ENCODE measurements at places on chromosomes 4 and X.

DNA sequence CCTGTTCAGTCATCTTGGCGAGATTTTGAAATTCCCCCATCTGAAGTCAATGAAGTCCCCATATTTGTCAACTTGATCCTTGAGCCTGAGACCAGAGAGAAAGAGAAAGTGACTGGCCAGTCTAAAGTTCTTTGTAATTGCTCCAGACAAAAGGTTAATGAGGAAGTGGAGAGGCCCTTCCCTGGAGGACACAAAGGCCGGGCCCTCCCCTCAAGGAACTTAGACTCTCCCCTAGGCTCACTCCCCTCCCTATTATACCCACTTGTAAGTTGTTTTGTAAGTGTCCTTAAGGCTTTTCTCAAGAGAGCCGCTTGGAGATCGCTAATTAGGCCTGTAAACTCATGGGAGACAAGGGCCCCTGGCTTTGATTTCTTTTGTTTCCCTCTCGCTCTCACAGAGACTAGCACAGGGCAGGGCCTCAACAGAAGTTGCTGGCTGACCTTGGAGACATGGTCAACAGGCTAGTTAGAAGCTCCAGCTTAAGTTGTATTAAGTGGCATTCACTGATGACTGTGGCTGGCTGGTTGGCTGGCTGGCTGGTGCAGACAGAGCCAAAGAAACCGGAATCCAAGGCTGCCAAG, 20.3 kb upstream of the GPC4 start:
- no peak for DNase-seq

GRCh38 chrX:124863303-124863702, 456.4 kb upstream of the TEX13C start:
- DNase-seq = no peak

DNA sequence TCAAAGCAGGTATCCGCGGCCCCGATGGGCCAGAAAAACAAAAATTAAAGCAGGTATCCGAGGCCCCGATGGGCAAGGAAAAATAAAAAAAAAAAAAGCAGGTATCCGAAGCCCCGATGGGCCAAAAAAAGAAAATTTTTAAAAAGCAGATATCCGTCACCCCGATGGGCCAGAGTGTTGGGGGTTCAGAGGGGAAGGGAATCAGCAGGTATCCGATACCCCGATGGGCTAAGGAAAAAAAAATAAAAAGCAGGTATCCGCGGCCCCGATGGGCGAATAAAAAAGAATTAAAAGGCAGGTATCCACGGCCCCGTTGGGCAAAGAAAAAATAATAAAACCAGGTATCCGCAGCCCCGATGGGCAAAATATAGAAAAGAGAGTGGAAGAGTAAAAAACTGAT, 289.0 kb downstream of the CHIC1 start:
- DNase-seq = no peak

DNA sequence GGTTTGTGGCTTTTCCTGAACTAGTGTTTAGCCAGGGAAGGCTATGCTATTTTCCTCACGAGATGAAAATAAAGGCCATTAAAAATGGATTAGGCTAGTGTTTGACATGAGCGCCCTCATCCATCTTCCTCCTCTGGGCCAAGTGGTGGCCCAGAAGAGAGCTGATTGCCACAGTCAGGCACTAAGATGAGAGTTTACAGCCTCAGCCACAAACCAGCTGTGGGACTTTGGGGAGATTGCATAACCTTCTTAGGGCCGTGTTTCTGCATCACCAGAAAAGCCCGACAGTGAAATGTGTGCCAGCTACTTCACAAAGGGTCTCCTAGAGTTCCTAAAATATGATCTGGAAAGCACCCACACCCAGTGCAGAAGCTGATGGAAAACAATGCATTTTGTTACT, 42.3 kb upstream of the LNX1 start:
- no peak for DNase-seq

DNA sequence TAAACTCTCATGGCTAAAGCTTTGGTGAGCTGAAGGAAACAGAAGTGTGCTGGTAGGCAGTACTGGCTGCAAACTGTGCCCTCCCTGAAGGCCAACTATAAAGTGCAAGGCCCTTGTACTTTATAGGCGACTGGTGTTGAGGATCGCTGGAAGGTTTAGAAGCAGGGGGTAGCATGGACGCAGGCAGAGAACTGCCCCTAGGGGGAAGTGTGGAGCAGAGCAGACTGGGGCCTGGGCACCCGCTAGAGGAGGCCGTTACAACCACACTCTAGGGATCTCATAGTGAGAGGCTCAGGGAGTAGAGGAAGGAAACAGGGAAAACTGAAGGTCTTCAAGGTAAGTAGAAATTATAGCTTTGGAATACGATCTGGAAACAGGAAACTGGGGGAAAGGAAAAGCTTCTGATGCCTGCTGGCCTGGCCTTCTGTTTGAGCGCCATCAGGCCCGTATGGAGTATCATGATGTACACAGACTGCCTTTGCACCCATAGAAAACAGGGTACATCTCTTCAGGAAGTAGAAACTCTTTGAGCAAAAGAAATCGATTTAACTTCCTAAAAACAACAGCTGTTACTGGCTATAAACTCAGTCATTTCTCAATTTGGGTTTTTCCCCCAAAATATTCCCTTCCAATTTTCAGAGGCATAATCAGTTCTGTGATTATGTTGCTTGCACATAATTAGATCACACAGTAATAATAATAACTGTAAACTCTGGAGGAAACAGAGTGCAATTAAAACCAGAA, 23.9 kb upstream of the TMSB4X start:
- no peak for DNase-seq

DNA sequence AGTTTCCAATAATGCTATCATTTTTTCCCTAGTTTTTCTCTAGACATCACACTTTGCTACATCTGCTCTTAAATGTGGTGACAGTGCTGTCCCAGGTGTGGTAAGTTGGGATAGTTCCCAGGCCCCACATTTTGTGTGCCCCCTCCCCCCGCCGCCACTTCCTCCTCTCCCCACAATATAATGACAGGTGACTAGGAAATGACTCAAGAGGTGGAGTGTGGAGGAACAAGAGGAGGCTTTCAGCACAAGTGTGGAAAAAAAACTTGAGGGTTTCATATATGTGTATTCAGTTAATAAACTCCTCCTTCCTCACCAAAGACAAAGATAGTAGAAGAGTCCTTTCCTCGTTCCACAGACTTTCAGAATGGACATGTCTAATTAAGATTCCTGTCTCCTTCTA, 18.3 kb upstream of the IL21 start:
- DNase-seq = no peak

DNA sequence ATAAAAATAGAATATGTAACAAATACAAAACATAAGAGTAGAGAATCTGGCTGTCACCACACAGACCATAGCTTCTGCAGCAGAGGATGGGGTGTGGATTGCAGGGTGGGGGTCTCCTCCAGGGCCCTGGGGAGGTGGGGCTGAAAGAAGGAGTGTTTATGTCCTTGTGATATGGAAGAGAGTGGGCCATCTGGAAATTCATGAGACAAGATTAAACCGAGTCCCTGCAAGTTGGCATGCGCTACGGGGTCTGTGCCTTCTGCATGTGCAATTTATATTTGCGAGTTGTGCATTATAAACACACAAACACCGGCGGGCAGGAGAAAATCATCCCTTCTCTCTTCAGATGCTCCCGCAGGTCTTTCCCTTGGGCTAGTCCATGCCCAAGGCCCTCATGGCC, 145.9 kb downstream of the EVC2 start:
- no peak for DNase-seq

DNA sequence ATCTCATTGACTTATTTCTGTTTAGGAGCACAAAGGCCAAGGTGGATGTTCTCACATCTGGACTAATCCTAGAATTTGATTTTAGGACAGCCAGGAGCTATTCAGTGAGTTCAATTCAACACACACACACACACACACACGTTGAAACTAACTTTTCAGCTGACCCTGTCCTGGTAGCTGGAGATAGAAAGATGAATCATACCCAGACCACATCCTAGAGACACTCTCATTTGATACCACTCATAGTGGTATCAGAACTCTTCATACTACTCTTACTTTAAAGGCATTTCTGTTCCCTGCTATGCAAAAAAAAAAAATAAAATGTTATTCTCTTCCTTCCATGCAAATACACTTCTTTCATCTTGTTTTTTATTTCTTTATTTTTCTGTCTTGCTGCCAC, 36.7 kb downstream of the KLF8 start:
- DNase-seq = no peak

GRCh38 chr4:54879576-54879975, 221.8 kb downstream of the KIT start:
- DNase-seq = no peak

DNA sequence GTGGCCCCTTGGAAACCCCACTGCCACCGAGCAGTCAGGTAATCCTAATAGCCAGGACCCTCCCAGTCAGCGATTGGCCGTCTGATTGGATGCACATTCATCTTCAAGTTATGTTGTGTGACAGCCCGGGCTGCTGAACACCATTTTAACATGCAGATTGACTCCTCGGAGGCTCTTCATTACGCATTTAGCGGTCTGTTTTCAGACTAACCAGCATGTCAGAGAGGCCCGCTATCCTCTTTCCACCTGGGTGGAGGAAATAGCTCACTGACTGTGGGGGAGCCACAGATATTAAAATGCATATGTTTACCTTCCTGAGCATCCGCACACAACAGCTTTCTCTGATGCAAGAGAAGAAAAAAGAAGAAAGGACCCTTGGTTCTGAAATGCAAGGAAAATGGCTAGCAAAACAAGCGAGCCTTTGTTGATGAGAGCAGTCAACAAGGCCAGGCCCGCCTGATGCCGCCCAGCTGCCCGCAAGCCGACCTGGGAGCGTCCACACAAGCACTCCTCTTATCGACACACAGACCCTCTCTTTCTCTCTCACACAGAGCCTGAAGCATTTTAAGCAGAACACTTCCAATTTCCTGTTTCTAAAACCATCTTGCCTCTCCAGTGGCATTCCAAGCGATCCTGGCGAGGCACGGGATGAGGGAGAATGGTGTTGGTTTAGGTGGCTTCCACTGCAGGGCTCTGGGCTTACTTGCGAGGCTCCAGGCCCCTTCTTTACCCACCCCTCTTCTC, 118.3 kb downstream of the MGST2 start:
- DNase-seq = peak; percentile 11

- DNase-seq = no peak
These were observed 57.9 kb upstream of the SPRY1 start for GRCh38 chr4:123338715-123339114.

- no peak for DNase-seq
These were observed 28.1 kb downstream of the CASP6 start for GRCh38 chr4:109675181-109675580.

- no peak for DNase-seq
These were observed 133.3 kb upstream of the PJA1 start for GRCh38 chrX:69298466-69299140.

DNA sequence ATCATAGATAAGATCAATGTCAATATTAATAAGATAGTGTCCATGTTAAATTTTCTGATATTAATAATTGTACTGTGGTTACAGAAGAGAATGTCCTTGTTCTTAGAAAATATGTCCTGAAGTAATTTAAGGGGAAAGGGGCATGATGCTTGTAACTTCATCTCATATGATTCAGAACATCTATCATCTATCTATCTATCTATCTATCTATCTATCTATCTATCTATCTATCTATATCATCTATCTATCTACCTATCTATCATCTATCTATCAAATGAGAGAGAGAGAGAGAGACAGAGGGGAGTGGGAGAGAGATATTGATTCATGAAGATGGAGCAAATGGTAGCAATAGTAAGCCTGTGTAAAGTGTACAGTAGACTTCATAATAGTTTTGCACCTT, 124.8 kb upstream of the FAT1 start:
- DNase-seq = no peak

DNA sequence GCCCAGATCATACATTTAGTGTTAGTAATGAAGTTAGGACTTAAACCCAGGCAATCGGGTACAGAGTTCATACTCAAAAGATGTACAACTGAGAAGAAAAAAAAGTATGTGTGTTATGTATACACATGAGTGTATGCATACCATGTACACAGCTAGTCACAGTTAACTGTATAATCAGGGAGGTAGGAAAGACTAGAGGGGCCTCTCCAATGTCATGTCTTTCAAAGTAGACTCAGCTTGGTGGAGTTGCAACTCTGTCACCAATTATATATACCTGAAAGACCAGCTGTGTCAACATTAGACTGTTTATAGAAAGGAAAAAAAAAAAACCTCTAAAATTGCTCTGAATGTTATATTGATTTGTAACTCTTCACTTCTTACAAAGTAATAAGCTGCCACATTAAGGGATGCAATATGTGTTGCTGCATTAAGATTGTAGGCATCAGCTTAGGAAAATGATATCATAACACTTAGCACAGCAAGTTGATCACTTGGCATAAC, 167.5 kb downstream of the DCTD start:
- no peak for DNase-seq

- DNase-seq = no peak
These were observed 290.3 kb upstream of the LDB2 start for GRCh38 chr4:17188547-17189400.

- DNase-seq = no peak
These were observed 50.5 kb upstream of the PUDP start for GRCh38 chrX:7198499-7198898.

DNA sequence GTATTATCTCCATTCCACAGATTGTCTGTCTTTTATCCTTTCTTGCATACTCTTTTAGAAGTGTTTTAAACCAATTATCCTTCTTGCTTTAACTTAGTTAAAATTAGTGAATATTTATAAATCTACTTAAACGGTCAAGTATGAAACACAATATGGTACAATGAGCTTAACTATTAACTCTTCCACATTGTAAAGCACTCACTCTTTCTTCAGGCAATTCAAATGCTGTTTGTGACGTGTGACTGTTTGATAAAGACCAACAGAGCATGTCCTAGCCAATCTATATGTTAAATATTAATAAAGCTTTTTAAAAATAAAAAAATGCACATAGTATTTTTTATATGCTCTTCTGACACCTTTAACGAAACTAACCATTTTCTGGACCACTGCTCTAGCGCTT, 192.7 kb downstream of the ARAP2 start:
- DNase-seq = no peak

DNA sequence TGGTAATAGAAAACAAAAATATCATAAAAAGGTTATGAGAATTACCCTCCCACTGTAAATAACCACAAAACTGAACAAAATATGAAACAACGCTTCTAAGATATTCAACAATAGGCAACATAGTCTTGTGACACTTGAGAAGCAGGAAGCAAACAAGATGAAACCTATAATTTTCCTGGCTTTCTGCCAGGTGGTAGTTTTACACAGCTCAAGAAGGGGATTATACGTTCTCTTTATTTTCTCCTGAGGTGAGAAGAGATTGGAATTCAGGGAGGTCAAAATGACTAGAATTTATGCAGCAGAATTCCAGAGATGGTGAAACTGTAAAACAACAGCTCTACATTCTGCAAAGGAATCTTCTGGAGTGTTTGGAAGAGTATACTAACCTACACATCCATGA, 186.0 kb downstream of the HHIP start:
- DNase-seq = no peak

- DNase-seq = no peak
These were observed 841 bp downstream of the ACOT9 start for GRCh38 chrX:23742174-23742696.

GRCh38 chr4:30402276-30402675, 317.9 kb upstream of the PCDH7 start:
- no peak for DNase-seq

DNA sequence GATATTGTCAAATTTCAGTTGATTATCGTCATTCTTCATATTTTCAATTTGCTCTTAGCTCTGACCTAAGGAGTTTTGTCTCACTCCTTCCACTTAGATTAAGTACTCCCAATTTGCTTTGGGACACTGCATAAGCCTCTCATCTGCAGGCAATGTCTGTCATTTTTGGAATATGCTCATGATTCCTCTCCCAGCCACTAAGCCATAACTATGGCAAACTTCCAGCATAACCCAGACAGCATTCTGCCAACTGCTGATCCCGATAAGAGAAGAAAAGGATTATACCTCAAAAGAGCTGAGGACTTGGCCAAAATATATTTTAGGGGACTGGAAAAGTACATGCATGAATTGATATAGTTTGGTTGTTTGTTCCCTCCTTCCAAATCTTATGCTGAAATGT, 444.4 kb downstream of the GABRG1 start:
- no peak for DNase-seq

Measured in nucleus accumbens (tissue), 56 donors.